ENCODE measurements at places on chromosomes 1 and 21. TPM values are rescaled to one million over a fixed set of nuclear protein-coding genes. Genes with fewer than 3 reads are reported as not detected.

The RGSL1 gene
- not detected for total RNA-seq

The NEXN gene
- total RNA-seq: 8.4 TPM

The OR10J1 gene
- total RNA-seq: not detected

The LCE3D gene
- total RNA-seq: not detected

The SH2D5 gene
- total RNA-seq: 0.15 TPM

The C1orf21 gene
- 106 TPM for total RNA-seq

The NPR1 gene
- 2.8 TPM for total RNA-seq

The YARS1 gene
- 88.3 TPM for total RNA-seq

The TRAF3IP3 gene
- total RNA-seq: 4.4 TPM

The OR2L8 gene
- total RNA-seq: not detected

The TFF3 gene
- total RNA-seq: 3,156 TPM

The ANGPTL7 gene
- 0.81 TPM for total RNA-seq

The VSIG8 gene
- not detected for total RNA-seq

The CNR2 gene
- 0.09 TPM for total RNA-seq

The LAPTM5 gene
- total RNA-seq: 10.7 TPM

The RAB4A gene
- 91.1 TPM for total RNA-seq

The CFAP107 gene
- not detected for total RNA-seq

The RABIF gene
- total RNA-seq: 14.3 TPM

GRCh38 chr1:39899611-39900538 lies 1.8 kb downstream of the MYCL start:
- DNase-seq: no peak

GRCh38 chr1:113170519-113170918 lies 97.5 kb downstream of the LRIG2 start:
- DNase-seq: no peak

DNA sequence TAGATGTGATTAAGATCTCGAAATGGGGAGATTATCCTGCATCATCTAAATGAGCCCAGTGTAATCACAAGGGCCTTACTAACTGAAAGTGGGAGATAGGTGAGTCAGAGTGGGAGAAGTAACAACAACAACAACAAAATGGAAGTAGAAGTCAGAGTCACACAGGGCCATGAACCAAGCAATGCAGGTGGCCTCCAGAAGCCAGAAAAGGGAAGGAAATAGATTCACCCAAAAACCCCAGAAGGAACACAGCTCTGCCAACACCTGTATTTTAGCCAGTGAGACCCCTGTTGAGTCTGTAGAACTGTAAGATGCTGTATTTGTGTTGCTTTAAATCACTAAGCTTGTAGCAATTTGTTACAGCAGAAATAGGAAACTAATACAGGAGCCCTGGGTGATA lies 4.1 kb downstream of the TAGLN2 start:
- no peak for DNase-seq

GRCh38 chr1:231806623-231807495 lies 180.3 kb downstream of the DISC1 start:
- peak; percentile 36 for DNase-seq

- peak; percentile 63 for DNase-seq
Measured at GRCh38 chr1:234597894-234598293, 12.1 kb downstream of the IRF2BP2 start.

- no peak for DNase-seq
Measured at GRCh38 chr1:9105336-9105867, 23.5 kb downstream of the GPR157 start.

GRCh38 chr1:218429301-218429700 lies 84.2 kb downstream of the TGFB2 start:
- DNase-seq: no peak

- no peak for DNase-seq
Measured at GRCh38 chr1:25065795-25066238, 135.7 kb upstream of the RUNX3 start.

DNA sequence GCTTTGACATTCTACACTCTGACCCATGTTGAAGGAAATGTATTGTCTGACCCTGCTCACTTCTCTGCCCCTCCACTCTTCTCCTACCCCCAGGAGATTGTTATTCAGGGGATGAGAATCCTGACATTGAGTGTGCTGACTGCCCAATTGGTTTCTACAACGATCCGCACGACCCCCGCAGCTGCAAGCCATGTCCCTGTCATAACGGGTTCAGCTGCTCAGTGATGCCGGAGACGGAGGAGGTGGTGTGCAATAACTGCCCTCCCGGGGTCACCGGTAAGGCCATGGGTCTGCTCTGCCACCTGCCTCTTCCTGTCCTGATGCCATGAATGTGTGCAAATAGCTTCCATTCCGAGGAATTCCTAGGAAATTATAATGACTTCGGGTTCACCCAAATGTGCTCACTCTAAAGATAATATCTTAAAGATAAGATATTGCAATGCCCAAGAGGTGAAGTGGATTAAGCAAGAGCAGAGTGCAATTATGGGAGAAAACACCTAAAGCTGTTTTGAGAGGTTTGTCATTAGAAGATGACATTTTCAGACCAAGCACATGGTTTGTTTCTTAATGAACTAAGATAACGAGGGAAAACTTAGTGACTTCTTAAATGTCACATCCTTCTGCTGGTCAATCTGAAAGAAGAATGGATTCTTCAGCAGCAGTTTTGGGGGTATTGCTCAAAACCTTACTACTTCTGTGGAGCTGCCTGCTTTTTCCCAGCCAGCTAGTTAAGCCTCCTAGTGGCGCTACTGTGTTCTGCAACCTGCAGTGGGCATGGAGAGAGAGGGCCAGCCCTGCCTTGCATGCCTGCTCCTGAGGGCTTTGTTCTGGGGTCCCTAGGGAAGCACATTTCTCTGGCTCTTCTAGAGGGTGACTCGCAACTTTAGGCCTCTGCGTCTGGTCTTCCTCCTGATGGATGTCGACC lies 41.6 kb downstream of the LAMC2 start:
- peak; percentile 56 for DNase-seq

GRCh38 chr1:201313086-201313485 lies 29.8 kb downstream of the PKP1 start:
- no peak for DNase-seq

DNA sequence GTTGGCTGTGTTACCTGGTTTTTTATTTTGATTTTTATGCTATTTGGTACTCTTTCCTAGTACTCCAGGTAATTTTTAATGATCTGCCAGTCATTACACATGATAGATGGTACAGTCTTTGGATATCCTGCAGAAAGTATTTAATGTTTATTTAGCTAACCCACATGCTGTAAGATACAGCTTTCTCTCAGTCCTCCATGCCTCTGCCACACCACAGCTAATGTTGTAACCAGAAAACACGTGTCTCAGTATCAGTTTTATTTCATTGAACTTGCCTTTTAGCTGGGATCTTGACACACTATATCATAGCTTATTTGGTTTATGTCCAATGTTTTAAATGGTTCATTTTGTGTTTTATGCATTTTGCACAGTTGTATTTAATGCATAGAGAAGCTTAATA lies 1648.4 kb downstream of the KCNT2 start:
- DNase-seq: no peak

- no peak for DNase-seq
Measured at GRCh38 chr1:232905331-232906034, 44.9 kb upstream of the NTPCR start.

DNA sequence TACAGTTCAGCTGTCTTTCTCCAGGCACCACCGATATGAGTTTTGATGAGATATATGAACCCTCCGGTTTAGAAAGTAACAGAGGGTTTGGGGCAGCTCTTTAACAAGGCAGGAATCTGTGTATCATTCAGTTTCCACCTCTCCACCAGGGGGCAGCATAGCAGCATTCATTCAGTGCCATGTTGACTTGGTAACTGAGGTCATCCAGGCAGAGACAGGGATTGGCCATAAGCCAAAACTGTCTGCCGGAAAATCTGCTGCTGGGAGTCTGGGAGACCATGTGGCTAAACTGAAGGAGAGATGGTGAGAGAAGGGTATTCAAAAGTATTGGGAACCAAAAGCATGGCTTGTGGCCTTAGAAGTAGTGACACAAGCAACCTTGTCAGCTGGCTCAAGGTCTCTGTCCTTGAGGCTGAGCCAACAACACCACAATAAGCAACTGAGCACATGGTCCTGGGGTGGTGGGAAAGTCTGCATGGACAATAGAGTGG lies 98.5 kb downstream of the LMX1A start:
- peak; percentile 84 for DNase-seq

GRCh38 chr1:31785947-31786290 lies 21.8 kb upstream of the ADGRB2 start:
- DNase-seq: peak; percentile 3

DNA sequence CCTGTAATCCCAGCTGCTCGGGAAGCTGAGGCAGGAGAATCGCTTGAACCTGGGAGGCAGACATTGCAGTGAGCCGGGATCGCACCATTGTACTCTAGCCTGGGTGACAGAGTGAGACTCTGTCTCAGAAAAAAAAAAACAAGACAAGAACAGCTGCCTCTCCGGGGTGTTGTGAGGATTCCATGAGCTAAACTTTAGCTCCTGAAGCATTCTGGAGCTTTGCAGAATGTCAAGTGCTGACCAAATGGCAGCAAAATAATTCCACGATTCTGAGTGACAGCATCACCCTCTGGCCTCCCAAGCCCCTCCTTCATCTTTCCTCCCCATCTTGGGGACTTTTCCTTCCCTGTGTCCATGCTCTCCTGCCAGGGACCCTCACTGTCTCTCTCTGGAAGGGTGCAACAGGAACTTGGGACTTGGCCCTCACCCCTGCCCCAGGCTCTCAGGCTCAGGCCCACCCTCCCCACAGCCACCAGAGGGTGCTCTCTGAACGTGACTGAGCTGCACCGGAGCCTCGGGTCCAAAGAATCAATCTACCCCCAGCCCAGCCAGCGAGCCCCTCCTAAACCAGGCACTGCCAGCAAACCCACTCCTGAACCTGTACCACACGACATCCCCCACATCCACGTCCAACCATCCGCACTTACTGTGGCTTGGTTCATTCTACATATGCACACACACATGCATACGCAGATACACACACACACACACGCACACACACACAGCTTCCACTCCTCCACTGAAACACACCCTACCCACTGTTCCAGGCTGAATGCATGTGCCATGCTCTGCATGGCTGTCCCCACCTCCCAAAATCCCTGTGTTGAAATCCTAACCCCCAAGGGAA lies 45.7 kb downstream of the ACOT7 start:
- DNase-seq: no peak

GRCh38 chr1:245322673-245323072 lies 167.9 kb downstream of the KIF26B start:
- no peak for DNase-seq

- no peak for DNase-seq
Measured at GRCh38 chr1:65724151-65724550, 68.5 kb upstream of the PDE4B start.

- no peak for DNase-seq
Measured at GRCh38 chr1:208351838-208352237, 107.7 kb upstream of the PLXNA2 start.

GRCh38 chr1:192059407-192059806 lies 98.9 kb upstream of the RGS18 start:
- DNase-seq: no peak

DNA sequence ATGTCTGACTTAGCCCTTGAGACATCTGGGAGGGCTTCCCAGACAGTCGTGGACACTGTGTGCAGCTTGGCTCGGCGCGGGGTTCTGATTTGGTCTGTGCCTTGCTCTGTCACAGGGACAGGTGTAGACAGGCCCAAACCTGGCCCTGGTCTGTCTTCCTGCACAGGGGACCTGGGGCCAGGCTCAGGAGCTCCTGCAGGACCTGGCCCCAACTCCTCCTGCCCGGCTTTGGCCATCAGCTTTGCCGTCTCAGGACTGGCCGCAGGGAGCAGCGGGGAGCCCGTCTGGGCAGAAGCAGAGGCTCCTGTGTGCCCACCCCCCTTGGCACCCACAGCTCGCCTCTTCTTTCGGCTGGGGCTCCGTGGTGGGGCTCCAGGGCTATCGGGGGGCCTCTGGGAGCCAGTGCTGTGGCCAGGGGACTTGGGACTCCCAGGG lies 1.7 kb downstream of the PERM1 start:
- DNase-seq: no peak

DNA sequence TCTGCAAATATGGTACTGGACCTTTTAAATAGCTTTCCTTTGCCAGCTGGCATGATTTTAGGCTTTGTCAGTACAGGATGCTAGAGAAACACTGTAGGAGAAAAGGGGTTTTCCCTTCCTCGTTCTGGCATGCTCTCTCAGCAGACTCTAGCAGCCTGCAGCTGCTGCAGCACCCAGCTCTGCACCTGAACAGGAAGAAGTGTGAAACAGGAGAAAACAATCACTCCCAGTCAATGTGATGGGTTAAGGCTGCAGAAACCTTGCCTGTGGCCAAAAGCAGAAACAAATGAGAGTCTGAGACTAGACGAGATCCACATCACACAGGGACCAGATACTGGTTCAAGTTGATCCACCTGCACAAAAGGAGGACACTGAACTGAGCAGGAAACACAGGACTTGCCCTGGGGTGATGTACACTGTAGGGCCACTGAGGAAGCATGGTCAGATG lies 21.2 kb downstream of the OVGP1 start:
- peak; percentile 14 for DNase-seq

DNA sequence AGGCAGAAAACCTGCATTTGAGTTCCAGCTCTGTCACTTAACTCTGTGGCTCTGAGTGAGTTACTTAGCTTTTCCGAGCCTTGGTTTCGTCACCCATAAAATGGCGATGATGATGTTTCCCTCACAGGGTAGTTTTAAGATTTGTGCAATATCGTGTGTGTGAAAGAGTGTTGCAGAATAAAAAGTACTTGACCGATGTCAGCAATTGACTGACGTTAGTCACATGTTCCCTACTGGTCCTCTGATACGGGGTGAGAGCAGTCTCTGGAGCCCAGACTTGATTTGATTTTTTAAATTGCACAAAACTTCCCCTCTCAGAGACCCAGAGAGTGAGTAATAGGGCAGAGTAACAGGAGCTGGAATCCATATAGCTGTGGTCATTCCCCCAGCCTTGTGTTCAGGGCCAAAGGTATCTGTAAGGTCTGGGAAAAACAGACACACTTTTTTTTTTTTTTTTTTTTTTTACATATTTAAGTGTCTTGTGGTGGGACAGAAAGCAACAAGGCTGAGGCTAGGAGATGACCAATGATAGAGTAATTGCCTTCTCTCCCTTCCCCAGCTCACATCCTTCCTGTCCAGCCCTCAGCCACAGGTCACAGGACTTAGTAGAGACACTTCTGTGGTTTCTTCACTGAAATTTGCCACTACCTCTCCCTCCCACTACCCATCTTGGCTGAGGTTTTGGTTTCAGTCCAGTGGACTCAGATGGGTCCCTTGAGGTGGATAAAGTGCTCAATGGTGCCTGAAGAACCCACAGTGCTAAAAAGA lies 2.0 kb downstream of the FCER1G start:
- DNase-seq: no peak

- DNase-seq: no peak
Measured at GRCh38 chr1:210260096-210260495, 27.5 kb downstream of the SERTAD4 start.

DNA sequence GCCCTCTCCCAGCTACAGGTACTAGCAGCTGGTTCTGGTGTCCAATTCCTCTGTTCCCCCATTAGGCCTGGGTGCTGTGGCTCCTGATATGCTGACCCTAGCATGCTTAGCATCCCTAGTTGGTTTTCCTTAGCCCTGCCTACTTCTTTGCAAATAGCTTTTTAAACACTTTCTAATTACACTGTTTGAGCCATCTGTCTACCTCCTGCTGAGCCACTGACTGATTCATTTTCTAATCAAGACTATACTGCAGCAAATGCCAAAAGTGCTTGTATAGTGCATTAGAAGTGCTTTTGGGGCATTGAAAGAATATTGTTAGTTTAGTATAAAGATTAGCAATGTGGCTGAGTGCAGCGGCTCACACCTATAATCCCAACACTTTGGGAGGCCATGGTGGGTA lies 36.3 kb downstream of the ERICH3 start:
- no peak for DNase-seq

GRCh38 chr1:25425098-25426085 lies 4.8 kb upstream of the RHCE start:
- DNase-seq: peak; percentile 43

- DNase-seq: no peak
Measured at GRCh38 chr1:234942879-234943506, 185.6 kb downstream of the TOMM20 start.

- DNase-seq: no peak
Measured at GRCh38 chr1:7430047-7430608, 341.0 kb upstream of the VAMP3 start.

All from left colon (tissue), 2 donors.